HS-27A (cell line): ENCODE measurements at places on chromosomes 1 and 21.

- DNase-seq = no peak
Observed at GRCh38 chr21:45997205-45997494, 15.6 kb downstream of the COL6A1 start.

DNA sequence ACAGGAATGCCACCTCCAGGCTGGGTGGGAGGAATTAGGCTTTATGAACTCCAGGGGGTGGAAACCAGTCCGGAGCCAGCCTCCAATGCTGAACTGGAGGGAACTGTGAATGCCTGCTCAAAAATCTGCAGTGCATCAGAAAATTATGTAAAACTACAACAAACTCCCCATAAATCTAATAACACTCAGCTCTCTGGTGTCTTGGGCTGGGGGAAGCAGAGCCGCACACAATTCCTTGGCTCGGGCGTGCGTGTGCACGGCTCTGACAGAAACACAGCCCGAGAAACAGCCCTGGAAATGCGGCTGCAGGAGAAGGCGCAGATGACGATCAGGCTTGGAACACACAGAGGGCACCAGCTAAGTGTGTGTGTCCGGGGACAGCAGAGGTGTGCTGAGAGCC lies 127.6 kb upstream of the VAMP3 start:
- DNase-seq = no peak

DNA sequence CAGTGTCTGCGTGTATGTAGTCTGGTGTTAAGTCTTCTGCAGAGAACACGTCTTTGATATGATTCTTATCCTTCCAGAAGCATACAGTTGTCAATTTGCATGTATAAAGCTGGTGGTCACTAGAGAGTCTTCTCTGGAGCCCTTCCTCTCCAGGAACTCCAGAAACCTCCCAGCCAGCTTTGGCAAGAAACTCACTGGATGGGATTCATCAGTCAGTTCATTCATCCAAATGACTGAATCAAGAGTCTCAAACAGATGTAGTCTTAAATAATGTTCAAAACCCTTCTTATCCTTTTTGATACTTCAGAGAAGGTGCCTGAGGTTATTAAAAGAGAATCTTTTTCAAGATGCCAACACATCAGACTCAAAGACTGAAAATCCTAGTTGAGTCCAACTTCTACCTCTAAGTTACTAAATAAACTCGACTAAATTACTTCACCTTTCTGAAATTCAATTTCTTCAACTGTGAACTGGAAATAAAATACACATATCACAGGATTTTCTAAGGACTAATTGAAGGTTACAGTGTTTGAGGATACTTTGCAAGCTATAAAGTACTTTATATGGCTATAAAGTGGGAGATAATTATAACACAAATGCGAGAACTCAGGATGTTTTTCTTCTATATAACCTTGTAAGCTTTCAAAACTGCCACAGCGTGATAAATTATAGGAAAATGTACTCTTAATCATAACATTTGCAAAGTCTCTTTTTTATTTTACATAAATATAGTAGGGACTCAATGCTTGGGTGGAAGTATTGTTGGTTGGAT lies 252.4 kb downstream of the FGGY start:
- DNase-seq = no peak

DNA sequence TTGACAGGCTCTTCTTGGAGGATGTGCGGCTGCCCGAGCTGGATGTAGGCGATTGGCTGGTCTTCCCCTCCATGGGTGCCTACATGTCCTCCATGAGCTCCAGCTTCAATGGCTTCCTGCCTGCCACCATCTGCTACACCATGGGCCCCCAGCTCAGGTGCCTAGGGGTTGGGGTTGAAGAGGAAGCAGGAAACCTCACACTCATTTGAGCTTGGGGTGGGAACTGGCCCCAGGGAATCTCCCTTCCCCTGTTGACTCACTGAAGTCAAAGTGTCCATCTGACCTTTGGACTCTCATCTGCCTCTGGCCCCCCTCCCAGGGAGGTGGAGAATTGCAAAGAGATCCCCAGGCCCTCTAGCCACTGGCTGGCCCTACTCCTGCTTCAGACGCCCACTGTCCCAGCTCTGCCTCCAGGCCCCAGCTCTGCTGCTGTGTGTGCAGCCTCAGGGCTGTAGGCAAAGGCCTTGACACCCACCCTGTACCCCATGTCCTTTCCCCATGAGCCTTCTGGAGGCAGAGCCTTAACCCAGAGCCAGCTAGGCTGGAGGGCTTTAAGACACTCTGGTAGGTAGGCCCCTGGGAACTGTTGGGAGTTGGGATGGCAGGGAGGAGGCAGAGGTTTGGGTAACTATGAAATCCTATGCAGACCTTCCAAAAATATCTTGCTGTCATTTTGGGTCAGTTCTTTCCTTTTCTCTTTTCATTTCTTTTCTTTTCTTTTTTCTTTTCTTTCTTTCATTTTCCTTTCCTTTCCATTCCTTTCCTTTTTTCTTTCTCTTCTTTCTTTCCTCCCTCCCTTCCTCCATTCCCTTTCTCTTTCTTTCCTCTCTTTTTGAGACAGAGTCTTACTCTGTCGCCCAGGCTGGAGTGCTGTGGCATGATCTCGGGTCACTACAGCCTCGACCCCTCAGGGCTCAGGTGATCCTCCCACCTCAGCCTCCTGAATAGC lies 66.9 kb upstream of the TINAGL1 start:
- no peak for DNase-seq

- DNase-seq = no peak
Observed at GRCh38 chr1:235712812-235713211, 63.2 kb upstream of the GNG4 start.

DNA sequence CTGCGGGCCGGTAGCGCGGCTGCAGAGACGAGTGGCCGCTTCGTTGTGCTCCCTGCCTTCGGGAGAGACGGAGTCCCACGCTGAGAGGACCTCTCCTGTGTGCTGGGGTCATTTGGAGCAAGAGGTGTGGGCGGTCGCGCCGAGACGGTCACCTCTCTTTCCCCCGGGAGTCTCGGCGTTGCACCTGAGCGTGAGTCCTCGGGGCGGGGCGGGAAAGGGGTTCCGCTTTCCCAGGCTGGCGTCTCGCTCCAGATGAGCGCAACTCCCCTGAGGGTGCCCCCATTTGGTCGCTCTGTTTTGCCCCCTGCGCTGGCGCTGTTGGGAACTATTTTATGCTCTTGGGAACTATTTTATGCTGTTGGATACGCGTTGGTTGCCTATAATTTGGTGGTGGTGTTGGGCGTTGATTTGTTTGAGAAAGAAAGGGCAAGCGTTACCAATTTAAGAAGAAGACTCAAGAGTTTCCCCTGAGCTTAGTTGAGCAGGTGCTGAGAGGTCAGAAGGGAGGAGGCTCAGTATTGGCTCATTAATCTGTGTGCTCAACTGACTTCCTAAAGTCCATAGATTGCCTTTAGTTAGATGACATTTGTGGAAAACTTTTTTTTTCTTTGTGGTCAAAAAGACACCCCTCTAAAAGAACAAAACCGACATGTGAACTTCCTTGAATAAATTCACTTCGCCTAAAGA lies 683 bp downstream of the LRRC8B start:
- DNase-seq = no peak

DNA sequence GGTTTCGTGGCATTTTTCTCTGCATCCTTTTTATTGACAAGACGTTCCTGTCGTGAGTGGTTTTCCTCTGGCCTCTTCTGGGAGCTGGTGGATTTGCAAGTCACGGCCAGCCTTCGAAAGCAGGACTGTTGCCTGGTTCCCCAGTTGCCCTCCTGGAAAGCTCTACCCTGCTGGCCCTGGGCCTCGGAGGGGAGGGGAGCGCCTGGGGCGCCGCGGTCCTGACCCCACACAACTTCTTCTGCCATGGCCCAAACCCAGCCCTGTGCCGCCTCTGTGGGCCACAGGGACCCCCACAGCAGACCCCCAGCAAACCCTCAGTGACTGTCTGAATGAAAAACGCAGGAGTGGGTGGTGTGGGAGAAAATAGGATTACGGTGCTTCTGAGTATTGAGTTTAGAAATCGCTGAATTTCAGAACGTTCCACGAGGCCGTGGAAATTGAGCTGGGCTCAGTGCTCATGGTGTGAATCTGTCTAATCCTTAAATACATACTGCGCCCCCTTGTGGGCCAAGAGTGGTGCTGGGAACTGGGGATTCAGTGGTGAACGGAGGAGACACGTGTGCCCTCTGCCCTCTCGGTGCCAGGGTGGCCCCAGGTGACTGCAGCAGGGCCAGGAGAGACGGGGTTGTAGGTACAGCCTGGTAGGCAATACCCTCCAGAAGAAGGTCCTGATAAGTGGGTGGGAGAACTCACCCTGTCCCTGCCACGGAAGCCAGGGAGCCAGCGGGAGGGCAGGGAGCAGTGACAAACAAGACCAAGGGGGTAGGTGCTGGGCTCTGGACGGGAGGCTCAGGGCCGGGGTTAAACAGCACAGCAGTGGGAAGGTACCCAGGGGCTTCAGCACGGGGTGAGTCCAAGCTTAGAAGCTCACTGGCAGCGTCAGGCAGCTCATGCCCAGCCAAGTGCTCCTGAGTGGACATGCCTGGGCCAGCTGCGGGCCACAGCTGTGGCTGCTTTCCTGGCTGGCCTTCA lies 101.2 kb upstream of the COL6A1 start:
- DNase-seq = peak; percentile 51

GRCh38 chr1:218284377-218284916 lies 646 bp upstream of the RRP15 start:
- no peak for DNase-seq

GRCh38 chr1:54168206-54168965 lies 15.6 kb upstream of the CDCP2 start:
- DNase-seq = no peak

- DNase-seq = no peak
Observed at GRCh38 chr1:167782946-167783345, 61.2 kb downstream of the MPZL1 start.

DNA sequence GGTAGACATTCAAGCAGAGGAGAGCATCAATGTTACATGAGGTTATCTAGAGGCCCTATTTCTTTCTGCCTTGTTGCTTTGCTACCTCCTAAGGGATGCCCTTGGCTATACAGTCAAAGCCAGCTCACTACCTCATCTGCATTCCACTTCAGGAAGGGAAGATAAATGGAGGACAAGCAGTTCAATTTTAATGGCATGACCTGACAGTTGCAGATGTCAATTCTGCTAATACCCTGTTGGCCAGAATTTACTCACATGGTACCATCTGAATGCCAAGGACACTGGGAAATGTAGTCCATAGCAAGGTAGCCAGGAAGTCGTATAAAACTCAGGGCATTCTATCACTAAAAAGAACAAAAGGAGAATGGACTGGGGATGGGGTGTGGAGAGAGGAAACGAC lies 31.5 kb downstream of the PALMD start:
- no peak for DNase-seq

- no peak for DNase-seq
Observed at GRCh38 chr1:237717106-237717505, 173.6 kb downstream of the ZP4 start.

DNA sequence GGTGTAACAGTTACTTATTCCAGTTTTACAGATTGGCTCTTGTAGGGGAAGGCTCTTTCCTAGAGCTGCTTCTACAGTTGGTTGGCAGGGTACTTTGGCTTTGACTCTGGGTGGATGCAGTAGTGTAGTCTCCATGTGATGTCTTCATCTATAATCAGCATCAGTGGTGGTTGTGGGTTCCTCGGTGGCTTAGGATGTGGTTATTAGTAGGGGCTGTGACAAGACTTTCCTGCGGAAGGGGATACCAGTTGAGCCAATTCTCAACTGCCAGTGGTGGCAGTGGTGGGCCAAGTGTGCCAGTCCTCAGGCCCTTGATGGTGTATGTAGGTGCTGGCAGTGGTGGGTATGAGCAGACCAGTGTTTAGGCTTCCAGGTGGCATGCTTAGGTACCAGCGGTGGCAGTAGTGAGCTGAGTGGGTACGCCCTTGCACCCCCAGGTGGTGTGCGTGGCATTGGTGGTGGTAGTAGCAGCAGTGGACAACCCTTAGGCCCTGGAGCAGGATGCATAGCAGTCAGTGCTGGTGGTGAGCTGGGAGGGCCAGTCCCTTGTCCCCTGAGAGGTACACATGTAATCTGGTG lies 27.2 kb upstream of the KLF18 start:
- DNase-seq = no peak

DNA sequence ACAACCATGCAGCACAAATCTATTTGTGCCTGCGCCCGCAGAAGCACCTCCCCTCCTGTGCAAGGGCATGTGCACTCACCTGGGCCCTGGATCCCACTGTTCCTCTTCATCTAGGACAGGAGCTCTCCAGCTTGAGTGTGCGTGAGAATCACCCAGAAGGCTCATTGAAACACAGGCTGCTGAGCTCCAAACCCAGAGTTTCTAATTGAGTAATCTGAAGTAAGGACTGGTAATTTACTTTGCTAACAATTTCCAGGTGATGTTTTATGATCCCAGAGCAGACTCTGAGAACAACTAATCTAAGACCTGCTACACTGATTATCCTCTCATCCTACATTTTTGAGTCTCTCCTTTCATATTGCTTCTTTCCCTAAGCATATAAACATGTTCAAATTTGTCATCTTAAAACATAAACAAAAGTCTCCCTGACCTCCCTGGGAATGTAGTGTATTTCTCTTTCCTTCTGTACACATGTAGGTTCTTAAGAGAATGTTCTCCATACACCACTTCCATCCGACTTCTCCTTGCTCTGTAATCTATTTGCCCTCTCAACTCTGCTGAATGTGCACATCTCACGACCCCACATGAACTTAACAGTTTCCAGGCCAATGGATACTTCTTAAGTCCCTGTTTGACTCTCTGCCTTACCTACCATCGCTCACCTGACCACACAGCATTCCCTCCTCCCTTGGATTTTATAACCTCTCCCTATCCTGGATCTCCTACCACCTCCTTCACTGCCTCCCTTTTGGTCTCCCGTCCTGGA lies 522.5 kb downstream of the SMYD3 start:
- DNase-seq = no peak

DNA sequence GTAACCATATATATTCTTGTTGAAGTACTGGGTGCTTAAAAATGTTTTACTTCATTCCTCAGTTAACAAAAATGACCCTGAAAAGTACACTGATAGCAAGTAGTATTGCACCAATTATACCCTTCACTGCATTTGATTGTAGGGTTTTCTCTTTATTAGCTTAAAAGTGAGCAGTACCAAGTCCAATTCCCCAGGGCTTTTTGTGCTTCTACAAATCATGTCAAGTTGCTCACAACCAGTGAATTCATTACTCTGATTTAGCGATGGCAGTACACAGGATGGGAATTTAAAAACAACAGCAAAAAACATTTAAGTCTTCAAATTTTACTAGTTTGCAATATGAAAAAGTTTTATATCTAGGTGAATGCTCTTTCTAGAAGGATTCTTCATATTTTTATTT lies 436.4 kb downstream of the PTBP2 start:
- DNase-seq = no peak

GRCh38 chr1:186104459-186104858 lies 270.6 kb downstream of the TPR start:
- no peak for DNase-seq

DNA sequence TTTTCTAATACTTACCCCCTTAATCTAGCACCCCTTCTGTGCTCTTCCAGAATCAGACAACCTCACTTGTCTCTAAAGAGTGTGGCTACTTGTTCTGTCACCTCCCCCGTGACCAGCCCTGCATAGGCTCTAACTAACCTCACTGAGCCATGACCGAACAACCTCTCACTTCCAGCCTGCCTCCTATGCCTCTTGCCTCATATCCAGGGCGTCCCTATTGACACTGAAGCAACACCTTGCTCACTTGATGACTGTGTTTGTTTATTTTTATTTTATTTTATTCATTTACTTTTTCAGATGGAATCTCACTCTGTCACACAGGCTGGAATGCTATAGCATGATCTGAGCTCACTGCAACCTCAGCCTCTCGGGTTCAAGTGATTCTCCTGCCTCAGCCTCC lies 235.1 kb upstream of the B3GALT2 start:
- DNase-seq = no peak
